ENCODE measurements at places on chromosomes 2 and 18.

DNA sequence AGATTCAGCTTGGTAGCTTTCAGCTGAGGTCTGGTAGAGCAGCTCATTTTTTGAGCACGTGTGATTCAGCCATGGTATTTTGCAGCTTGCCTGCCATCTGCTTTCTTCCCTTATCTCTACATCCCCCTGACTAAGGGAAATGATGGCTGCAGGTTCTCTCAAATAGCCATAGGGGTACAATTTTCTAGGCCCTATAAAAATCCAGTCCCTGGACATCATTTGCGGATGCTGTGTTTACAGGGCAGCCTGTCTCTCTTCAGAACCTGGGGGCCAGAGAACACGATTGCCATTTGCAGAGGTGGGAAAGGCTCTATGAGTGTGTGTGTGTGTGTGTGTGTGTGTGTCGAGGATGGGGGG is 442.7 kb upstream of the MEIS1 start:
- DNase-seq = no peak

DNA sequence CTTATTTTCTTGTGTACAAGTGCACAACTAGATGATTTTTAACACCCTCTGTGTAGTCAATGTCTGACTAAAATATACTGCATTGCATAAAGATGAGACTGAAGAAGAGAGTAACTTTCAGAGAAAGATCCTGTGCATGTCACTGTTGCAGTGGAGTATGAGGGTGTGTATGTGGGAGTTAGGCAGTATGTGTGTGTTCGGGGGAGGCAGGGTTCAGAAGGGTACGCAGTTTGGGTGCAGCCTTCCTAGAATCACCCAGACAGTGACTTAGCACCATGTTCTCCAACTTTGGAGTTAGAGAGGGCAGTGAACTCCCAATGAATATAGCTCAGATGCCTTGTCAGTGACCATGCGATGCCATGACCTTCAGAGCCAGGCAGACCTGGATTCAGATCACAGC is 84.6 kb downstream of the LRATD1 start:
- DNase-seq = no peak

- no peak for DNase-seq
These were observed 1003.2 kb downstream of the TDRD15 start for GRCh38 chr2:22126978-22127377.

- DNase-seq = no peak
These were observed 63.5 kb downstream of the MYCN start for GRCh38 chr2:16003809-16004208.
